ENCODE measurements at places on chromosomes 4 and X. TPM values are rescaled to one million over a fixed set of nuclear protein-coding genes. Genes with fewer than 3 reads are reported as not detected.
A peak's percentile ranks its signal among the peaks of the same experiment; 100 is the strongest.

GRCh38 chr4:40210776-40211175 lies 13.9 kb downstream of the RHOH start:
- no peak for DNase-seq

DNA sequence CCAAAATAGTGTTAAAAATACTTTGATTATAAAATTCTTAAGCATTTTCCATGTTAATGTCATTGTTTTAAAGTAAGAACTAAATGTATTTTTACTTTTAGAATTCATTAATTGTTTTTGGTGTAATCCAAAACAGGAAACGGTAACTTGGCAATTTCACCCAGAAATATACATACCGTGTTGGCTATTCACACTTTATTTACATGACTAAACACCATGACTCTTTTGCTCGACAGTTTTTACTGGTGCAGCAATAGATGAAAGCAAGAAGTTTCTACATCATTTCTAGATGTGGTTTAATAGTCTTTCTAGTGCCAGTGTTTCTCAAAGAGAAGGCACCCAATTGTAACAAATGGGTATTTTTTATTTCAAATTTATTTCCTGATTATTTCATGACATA lies 25.6 kb upstream of the MAGEA1 start:
- DNase-seq = no peak

DNA sequence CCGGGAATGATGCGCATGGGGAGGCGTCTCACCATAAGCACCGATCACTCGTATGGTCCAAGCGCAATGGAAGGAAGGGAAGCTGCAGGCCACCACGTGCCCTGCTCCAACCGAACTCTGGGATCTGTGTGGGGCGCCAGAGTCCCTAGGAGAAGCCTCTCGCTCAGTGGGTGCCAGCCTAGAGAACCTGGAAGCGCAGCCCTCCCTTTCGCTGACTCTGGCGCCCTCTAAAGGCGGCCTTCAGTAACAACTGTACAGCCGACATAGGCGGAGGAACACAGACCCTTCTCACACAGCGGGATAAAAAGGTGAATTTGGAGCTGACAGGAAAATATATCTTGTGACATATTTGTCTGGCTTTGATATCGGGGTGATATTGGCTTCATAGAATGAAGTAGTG lies 76.0 kb downstream of the INTS6L start:
- peak; percentile 26 for DNase-seq

GRCh38 chrX:137031517-137032340 lies 2.1 kb downstream of the GPR101 start:
- peak; percentile 57 for DNase-seq

DNA sequence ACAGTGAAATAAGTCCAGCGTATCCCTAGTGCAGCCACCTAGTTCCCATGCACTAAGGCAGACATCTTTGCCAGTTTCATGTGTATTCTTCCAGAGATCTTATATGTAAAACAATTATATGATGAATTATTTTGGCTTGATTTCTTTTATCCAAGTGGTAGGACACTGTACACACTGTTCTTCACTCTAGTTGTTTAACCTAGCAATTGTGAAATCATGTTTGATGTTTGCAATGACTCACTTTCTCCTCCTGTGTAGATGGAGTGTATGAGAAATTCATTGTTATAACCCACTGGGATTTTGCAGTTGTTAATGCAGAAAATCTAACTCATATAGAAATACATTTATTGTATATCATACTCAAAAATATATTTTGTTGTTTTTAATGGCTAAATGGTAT lies 17.5 kb upstream of the TBC1D1 start:
- no peak for DNase-seq

- DNase-seq = no peak
Observed at GRCh38 chrX:77597090-77597489, 149.9 kb downstream of the FGF16 start.

The GYPE gene
- 0.70 TPM for polyA plus RNA-seq

DNA sequence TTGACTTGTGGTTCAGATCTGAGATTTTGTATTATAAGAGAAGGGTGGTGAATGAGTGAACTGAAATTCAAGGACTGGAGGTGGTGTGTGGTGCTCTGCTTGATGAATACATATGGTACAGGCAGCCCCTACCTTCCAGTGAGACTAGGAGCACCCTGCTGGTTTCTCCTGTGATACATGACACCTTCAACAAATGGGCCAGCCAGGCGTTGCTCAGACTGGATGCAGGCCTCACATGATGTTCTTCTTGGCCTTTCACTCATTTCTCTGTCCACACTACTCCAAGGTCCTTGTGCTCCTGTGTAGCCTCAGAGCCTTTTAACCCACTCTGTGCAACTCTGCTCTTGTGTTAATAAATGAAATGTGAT lies 67.2 kb downstream of the FNIP2 start:
- no peak for DNase-seq

GRCh38 chrX:118513120-118513898 lies 17.7 kb downstream of the DOCK11 start:
- DNase-seq = no peak

DNA sequence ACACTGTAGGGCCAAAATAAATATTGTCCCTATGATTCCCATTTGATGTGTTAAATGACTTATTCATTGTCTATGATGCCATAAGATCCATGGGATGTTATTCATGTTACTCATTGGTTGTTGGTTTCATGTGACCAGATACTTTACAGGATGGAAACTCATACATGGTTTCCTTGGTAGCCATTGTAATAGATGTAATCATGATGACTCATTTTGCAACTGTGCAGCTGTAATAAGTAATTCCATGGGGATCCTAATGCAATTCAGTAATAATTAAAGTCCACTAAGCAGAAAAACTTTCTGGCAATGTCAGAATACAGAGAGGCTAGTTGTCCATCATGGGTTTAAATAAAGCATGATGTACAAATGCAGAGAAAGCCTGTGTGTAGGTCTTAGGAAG lies 389.7 kb upstream of the NR3C2 start:
- no peak for DNase-seq

DNA sequence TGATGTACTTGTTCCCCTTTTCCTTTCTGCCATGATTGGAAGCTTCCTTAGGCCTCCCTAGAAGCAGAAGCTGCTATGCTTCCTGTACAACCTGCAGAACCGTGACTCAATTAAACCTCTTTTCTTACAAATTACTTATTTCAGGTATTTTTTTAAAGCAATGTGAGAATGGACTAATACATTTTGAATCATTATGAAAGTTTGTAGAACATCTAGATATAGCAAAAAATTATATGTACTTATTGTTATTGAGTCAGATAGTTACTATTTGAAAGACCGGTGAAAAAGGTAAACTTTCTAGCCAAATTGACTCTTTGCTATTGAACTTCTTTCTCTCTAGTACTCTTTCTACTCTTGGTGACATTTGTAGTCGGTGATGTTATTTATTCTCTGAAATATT lies 777.3 kb upstream of the GALNTL6 start:
- DNase-seq = no peak

DNA sequence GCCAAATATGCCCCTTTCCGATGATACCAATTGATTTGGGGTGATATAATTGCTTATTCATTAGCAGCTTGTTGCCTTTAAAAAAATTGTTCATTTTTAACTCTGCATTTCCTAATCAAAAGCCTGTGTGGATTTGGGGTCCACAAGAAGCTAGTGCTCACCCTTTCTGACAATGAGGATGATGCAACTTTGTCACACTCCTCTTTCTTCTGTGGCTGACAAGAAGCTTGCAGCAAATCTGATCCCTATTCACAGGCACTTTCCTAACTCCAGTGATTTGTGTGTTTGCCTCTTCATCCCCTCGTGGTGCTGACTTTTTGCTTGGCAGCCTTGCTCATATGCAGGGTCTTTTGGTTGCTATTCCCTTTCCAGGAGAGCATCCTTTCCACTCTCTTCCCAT lies 182.7 kb upstream of the LDB2 start:
- no peak for DNase-seq

The ATP10D gene
- 3.1 TPM for polyA plus RNA-seq

DNA sequence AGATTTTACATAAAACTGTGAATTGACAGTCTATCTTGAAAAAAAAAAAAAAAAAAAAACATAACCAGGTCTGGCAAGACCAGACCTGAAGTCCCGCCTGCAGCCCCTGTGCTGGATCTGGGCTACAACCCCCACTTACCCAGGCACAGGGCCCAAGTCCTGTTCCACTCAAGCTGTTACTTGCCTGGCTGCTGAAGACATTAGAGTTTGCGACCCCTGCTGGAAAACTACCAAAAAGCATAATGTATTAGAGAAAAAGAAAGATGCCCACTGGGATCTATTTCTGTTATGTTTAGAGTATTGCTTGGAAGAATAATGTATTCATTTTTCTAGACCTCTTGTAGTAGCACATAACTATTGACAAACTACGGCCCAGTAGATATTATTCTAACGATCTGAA lies 4.7 kb downstream of the HS3ST1 start:
- peak; percentile 84 for DNase-seq

The CCDC120 gene
- polyA plus RNA-seq = 3.8 TPM

GRCh38 chrX:11543249-11543648 lies 122.5 kb downstream of the ARHGAP6 start:
- DNase-seq = no peak

DNA sequence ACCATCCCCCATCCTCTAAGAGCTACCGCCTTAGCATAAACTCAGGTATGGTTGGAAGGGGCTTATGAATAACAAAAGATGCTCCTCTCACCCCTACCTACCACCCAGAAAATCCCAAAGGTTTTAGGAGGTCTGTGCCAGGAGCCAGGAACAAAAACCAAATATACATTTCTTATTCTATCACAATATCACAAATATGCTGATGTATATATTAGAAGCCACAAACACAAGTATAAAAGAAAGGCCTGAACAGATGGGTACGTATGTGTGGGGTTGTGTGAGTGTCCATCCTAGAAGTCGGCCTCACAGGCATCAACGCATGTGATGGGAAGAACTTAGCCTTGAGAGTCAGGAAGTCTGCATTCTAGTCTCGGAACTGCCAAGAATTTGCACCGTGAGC lies 8.7 kb upstream of the ANXA5 start:
- DNase-seq = no peak

The GBA3 gene
- not detected for polyA plus RNA-seq

The TNIP2 gene
- 82.8 TPM for polyA plus RNA-seq

GRCh38 chrX:87846956-87847355 lies 329.4 kb downstream of the KLHL4 start:
- DNase-seq = no peak

DNA sequence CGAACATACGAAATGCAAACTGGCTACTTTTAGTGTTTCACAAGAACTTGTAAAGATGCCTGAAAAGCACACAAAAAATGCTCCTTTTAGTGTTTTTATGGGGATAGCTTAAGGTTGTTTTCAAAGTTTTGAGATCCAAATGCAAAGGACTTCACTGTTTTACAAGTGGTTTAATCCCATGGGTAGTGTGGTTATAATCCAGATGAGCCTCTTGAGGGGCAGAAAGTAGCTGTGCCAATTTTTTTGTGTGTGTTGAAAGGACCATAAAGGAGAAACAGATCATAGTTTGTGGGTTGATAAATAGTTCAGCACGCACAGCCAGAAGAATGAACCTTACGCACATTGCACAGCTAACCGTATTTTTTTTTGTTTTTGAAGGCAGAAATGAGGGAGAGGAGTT lies 126.9 kb upstream of the GIMD1 start:
- no peak for DNase-seq

DNA sequence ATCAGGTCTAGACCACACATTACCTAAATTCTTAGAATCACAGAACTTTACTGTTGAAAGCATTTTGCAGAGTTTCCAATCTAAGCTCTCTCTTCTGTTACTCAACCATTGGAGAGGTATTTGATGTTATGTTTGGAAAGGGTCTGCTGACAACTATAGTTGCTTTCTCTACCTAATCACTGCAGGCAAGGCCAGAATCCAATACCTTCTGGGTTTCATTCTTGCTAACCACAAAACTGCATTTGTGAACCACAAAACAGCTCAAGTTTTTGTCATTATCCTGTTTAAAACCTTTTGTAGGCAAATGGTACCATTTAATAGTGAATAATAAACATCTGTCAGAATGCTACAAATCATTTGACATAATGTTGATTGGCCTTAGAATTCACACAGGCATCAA lies 380.1 kb downstream of the GASK1B start:
- DNase-seq = no peak

The ZCCHC18 gene
- polyA plus RNA-seq = 0.55 TPM

DNA sequence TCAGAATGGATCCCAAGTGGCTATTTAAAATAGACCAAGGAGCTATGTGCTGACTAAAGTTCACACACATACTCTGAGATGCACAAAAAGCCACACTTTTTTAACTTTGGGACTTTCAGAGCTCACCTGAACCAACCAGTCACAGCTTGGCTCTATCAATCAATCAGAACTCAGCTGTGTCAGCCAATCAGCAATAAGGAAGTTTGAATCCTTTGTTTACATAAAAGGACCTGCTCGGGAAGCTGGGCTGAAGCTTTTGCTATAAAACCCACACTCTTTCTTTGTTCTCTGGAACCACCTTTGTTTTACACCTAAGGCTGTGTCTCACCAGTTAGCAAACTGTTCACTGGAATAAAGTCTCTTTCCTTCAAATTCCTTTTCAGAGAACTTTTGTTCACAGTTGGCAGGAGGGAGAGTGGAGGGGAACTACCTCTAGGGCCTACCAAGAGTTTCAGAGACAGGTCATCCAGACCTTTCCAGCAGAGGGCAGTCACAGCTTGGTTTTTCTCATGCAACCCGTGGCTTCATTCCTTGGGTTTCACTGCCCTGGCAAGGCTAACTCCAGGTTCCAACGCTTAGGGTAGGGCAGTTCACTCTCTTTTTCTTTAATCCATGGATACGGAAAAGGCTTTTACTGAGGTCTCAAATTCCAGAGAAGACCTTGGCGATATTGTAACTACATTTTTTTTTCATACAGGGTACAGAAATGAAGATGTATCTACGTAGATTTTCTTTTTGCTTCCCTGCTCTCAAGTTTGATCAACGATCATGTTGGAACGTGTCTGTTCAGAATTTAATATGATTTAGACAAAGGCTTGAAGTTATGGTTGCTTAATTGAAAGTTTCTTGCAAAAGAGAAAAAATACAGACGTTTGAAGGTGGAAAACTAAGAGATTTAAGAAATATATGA lies 80.7 kb downstream of the GPRIN3 start:
- DNase-seq = peak; percentile 82

The ART3 gene
- polyA plus RNA-seq = 0.13 TPM

The PPP1R2C gene
- polyA plus RNA-seq = not detected

The MMGT1 gene
- 13.6 TPM for polyA plus RNA-seq

DNA sequence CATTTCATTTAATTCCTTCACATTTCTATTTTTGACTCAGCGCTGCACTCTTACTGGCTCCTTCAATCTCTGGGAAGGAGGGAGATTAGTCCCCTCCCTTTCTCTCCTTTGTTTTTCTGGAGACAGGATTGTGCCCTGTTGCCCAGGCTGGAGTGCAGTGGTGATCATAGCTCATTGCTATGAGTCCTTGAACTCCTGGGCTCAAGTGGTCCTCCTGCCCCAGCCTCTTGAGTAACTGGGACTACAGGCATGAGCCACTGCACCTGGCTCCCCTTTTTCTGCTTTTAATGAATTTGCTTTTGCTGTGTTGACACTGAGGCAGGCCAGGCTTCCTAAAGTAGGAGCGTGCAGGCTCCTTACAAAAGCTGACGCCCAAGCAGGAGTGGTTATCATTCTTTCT lies 10.5 kb downstream of the TBC1D14 start:
- peak; percentile 73 for DNase-seq

- no peak for DNase-seq
Observed at GRCh38 chrX:77925764-77926163, 15.3 kb downstream of the ATP7A start.

The EVC gene
- 2.9 TPM for polyA plus RNA-seq

Data from lung (tissue), 17 donors.